Motor neuron (in vitro differentiated cells): ENCODE measurements at places on chromosomes 13 and 19. TPM values are rescaled to one million over a fixed set of nuclear protein-coding genes. Genes with fewer than 3 reads are reported as not detected.

FXYD7 gene
- total RNA-seq, result not detected in 2 replicates

TMEM221 gene
- total RNA-seq, result 0.28 and 0.49 TPM in 2 replicates

CEACAM4 gene
- total RNA-seq, result not detected in 2 replicates

DNAJC15 gene
- total RNA-seq, result 7.8 and 8.7 TPM in 2 replicates

FUT6 gene
- total RNA-seq, result 0.32 and 0.36 TPM in 2 replicates

MAMSTR gene
- total RNA-seq, result 3.3 and 3.5 TPM in 2 replicates

MADCAM1 gene
- 0.94 TPM in 2 replicates for total RNA-seq

PCDH20 gene
- total RNA-seq, result 0.05 TPM in 1 of 2 replicates, not detected in the other

TNNI3 gene
- 4.2 TPM in 1 of 2 replicates, not detected in the other for total RNA-seq

SRRM5 gene
- 2.3 and 2.6 TPM in 2 replicates for total RNA-seq

ONECUT3 gene
- total RNA-seq, result 0.85 and 0.87 TPM in 2 replicates

LGALS4 gene
- 0.50 and 0.73 TPM in 2 replicates for total RNA-seq

CLEC17A gene
- not detected in 2 replicates for total RNA-seq

SIGLEC10 gene
- total RNA-seq, result not detected in 2 replicates

MVB12A gene
- 23.7 and 24.8 TPM in 2 replicates for total RNA-seq

SMIM7 gene
- total RNA-seq, result 79.8 and 81.6 TPM in 2 replicates

ZNF835 gene
- 0.11 TPM in 1 of 2 replicates, not detected in the other for total RNA-seq

GCDH gene
- total RNA-seq, result 9.1 and 11.4 TPM in 2 replicates

HRC gene
- 51.2 and 55.7 TPM in 2 replicates for total RNA-seq

SUPT5H gene
- 58.3 and 72.1 TPM in 2 replicates for total RNA-seq

CYP2S1 gene
- total RNA-seq, result 1.0 and 1.6 TPM in 2 replicates

BICRA gene
- 3.5 and 4.1 TPM in 2 replicates for total RNA-seq

C5AR2 gene
- 0.16 and 0.36 TPM in 2 replicates for total RNA-seq

RASAL3 gene
- 0.09 and 0.17 TPM in 2 replicates for total RNA-seq

CGB7 gene
- 0.07 TPM in 1 of 2 replicates, not detected in the other for total RNA-seq

KASH5 gene
- total RNA-seq, result 0.79 and 1.3 TPM in 2 replicates

OR4F17 gene
- total RNA-seq, result 0.94 TPM in 1 of 2 replicates, not detected in the other

SIAH3 gene
- 0.57 and 0.97 TPM in 2 replicates for total RNA-seq

OR10H4 gene
- not detected in 2 replicates for total RNA-seq

KLK15 gene
- 0.18 and 0.29 TPM in 2 replicates for total RNA-seq

CEACAM18 gene
- not detected in 2 replicates for total RNA-seq

AMER2 gene
- 16.8 and 18.5 TPM in 2 replicates for total RNA-seq

ICAM4 gene
- not detected in 2 replicates for total RNA-seq

NKPD1 gene
- 0.49 and 0.50 TPM in 2 replicates for total RNA-seq

NLRP4 gene
- total RNA-seq, result not detected in 2 replicates

FXYD3 gene
- 1.2 TPM in 1 of 2 replicates, not detected in the other for total RNA-seq

C19orf81 gene
- total RNA-seq, result 1.3 TPM in 1 of 2 replicates, not detected in the other

LGI4 gene
- 2.7 and 3.5 TPM in 2 replicates for total RNA-seq

C1QTNF9 gene
- 0.31 TPM in 1 of 2 replicates, not detected in the other for total RNA-seq

OR7A17 gene
- 0.15 and 0.21 TPM in 2 replicates for total RNA-seq

FCAR gene
- 0.24 and 0.29 TPM in 2 replicates for total RNA-seq

APOE gene
- 84.7 and 119 TPM in 2 replicates for total RNA-seq

KLK12 gene
- total RNA-seq, result not detected in 2 replicates

PRODH2 gene
- total RNA-seq, result 0.32 TPM in 1 of 2 replicates, not detected in the other

DIRAS1 gene
- total RNA-seq, result 8.4 and 8.5 TPM in 2 replicates

CCDC70 gene
- 0.78 and 0.90 TPM in 2 replicates for total RNA-seq

DCT gene
- 0.10 and 0.16 TPM in 2 replicates for total RNA-seq

ZNF414 gene
- total RNA-seq, result 7.0 and 10.3 TPM in 2 replicates

SAE1 gene
- total RNA-seq, result 78.8 and 83.2 TPM in 2 replicates

LYPD3 gene
- total RNA-seq, result 1.0 and 2.5 TPM in 2 replicates
